ENCODE measurements at places on chromosomes 16 and 17.
A peak's percentile ranks its signal among the peaks of the same experiment; 100 is the strongest.

DNA sequence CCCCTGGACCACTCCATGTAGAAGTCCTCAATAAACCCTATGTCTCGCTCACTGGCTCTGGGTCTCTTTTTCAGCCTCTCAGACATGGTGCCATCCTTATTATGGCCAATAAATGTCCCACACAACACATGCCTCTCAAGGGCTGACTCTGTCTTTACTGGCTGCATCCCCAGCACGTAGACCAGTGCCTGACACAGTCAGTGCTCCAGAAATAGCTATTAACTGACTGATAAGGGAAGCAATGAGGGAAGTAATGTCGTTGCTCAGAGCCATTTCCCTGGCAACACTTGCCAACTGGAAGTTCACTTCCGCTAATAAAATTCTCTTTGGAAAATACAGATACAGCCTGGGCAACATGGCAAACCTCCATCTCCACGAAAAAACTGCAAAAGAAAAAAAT, 19.1 kb upstream of the APOH start:
- no peak for DNase-seq

GRCh38 chr17:44464037-44464436, 39.2 kb downstream of the GPATCH8 start:
- no peak for DNase-seq

GRCh38 chr16:49605536-49606254, 232.1 kb downstream of the C16orf78 start:
- no peak for DNase-seq

DNA sequence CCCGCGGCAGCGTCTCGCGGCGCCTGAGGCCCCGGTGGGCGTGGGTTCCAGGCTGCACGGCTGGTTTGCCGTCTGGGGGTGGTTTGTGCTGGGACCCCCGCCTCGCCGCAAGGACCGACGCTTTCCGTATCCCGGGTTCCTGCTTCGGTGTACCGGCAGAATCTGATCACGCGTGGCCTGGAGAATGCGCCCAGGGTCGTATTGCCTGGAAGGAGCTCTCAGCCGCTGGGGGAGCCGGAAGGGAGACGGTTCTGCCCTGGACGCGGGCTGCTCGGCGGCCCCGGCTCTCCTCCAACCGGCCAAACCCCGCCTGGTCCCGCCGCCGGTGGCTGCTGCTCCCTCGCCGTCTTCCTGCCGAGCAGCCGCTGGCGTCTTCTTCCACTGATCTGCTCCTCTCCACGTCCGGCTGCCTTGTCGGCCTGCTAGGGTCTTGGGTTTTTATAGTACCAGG, 39.8 kb downstream of the ZNF778 start:
- DNase-seq = no peak

GRCh38 chr16:27475561-27475960, 73.6 kb downstream of the IL21R start:
- DNase-seq = no peak

GRCh38 chr16:84992717-84993075, 18.6 kb downstream of the ZDHHC7 start:
- no peak for DNase-seq

DNA sequence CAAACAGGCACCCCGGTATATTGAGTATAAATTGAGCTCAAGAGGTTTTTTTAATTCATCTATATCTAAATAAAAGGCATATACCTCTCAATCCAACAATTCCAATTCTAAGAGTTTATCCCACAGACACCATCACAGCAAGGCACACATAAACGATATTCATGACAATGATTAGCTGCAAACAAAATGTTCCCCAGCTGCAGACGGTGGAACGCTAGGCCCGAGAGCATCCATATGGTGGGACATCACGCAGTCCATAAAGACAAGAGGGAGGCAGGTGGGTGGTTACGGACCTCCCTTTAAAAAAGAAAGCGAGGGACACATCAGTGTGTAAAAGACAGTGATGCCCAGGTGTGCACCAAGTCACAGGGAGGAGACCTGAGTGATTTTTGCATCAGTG, 28.1 kb downstream of the MEAK7 start:
- DNase-seq = no peak

DNA sequence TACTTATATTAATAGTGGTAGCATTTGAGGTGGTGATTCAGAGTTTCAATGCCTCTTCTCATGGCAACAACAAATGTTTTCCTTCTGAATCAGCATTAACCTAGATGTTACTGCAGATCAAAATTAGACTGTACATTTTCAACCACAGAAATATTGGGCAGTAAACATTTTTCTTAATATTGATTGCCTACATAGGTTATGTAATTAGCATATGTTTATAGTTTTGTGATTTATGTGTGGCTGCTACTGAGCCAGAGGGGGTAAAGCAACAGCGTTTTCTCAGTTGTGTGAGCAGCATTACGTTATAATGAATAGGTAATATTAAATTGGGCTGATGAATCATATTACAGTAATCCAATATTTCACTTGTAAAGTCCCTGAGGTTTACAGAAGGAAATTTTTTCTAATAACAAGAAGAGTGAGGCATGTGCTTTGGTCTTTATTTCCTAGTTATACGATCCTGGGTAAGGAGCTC, 18.8 kb upstream of the BMERB1 start:
- DNase-seq = no peak

DNA sequence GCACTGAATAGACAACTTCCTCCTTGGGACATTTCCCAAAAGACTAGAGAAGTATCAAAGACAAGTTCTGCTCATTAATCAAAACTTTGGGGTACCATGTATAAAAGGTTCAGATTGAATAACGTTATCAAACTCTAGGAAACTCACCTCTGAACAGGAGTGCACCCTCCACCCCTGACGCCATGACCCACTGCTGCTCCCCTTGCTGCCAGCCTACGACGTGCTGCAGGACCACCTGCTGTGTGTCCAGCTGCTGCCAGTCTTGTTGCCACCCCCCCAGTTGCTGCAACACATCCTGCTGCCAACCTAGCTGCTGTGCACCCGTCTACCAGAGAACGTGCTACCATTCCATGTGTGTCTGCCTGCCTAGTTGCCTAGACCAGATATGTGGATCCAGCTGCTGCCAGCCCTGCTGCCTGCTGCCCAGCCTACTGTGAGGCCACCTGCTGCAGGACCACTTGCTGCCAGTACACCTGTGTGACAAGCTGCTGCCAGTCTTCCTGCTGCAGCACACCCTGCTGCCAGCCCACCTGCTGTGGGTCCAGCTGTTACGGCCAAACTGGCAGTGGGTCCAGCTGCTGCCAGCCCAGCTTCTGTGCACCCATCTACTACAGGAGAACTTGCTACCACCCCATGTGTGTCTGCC, 13.8 kb upstream of the KRTAP9-2 start:
- no peak for DNase-seq

GRCh38 chr17:62902531-62903220, 63.4 kb upstream of the TANC2 start:
- DNase-seq = no peak

DNA sequence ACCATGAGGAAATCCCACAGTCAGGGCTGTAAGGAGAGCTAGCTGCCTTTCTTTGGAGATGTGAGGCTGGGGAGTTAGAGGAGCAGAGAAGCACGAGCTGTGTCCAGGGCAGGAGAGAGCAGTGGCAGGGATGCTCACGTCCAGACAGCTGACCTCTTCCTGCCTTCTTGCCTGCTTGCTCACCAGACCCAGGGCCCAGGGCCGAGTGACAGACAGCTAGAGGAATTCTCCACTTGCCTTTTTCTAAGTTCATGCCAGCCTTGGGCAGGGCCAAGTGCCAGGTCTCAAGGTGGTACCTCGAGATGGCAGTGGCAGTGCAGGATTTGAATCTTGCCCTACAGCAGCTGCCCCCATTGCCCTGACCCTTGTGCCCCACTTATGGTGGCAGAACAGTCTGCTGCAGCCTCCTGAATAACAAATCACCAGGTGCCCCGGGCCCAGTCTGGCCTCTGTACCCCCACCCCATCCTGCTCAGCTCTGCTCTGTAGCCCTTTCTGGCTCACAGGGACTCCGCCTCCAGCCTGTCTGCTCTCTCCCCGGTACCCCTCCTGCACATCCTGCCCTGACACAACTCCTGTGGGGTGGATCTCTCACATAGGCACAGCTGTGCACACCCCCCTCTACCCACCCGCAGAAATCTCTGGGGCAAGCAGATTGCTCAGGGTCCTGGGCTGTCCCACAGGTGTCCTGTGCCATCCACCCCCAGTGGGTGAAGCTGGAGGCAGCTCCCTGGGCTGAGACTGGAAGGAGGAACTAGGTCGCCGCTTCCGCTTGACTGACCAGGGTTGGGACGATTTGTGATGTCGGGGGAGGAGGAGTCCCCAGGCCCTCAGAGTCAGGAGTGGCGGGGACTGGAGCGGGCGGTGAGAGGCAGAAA, 25.9 kb downstream of the GRIN2C start:
- DNase-seq = no peak

DNA sequence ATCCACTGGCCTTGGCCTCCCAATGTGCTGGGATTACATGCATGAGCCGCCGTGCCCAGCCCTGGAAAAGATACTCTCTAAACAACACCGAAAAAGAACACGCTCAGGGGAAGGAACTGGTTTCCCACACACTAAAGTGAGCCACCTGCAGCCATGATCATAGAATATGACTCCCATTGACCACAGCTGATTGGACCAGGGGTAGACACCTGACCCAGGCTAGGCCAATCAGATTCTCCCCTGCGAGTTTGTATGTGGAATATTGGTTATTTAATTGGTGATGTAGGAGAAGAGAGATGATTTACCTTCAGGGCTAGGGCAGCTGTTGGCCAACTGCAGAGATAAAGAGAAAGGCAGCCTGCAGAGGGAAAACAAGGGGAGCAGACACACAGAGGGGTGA, 9.0 kb upstream of the GGA2 start:
- DNase-seq = no peak

GRCh38 chr16:726438-727290, at the start of the genes CCDC78 and HAGHL:
TSS of gene CCDC78 (minus strand) at chr16:726443. CDS start at chr16:726367, 76 bp downstream.
TSS of gene HAGHL (plus strand) at chr16:727106. CDS start at chr16:727510, 404 bp downstream.
- peak; percentile 83 for DNase-seq

GRCh38 chr17:58606934-58607333, 84.9 kb downstream of the TEX14 start:
- DNase-seq = no peak

Data from stimulated activated CD8-positive, alpha-beta memory T cell treated with anti-CD3 and anti-CD28 coated beads, Interleukin-4, amount 100 ng/mL, for 48 hours (primary cell).